ENCODE measurements at places on chromosomes 3 and 15. TPM values are rescaled to one million over a fixed set of nuclear protein-coding genes. Genes with fewer than 3 reads are reported as not detected.

RBPMS2 gene
- 0.48 TPM for total RNA-seq

TGM5 gene
- 13.5 TPM for total RNA-seq

CTXND1 gene
- total RNA-seq: 0.04 TPM

PLA2G4B gene
- 23.6 TPM for total RNA-seq

GPR27 gene
- 4.3 TPM for total RNA-seq

HTR3E gene
- not detected for total RNA-seq

PRKCD gene
- total RNA-seq: 21.2 TPM

C2CD4A gene
- 0.44 TPM for total RNA-seq

PLA2G4E gene
- total RNA-seq: 18.1 TPM

ACKR4 gene
- not detected for total RNA-seq

SLC12A1 gene
- not detected for total RNA-seq

PIERCE2 gene
- not detected for total RNA-seq

GUCA1C gene
- not detected for total RNA-seq

PLA1A gene
- total RNA-seq: 0.92 TPM

WDR5B gene
- 1.9 TPM for total RNA-seq

Measured in esophagus mucosa (tissue), 1 donor.